ENCODE measurements at places on chromosomes 3 and 15.

GRCh38 chr3:178699810-178700209 lies 163.6 kb downstream of the KCNMB2 start:
- no peak for DNase-seq

- DNase-seq = no peak
These were observed 17.1 kb downstream of the KLF15 start for GRCh38 chr3:126340081-126340511.

- no peak for DNase-seq
These were observed 154.0 kb downstream of the FMN1 start for GRCh38 chr15:33040496-33040895.

GRCh38 chr3:14336749-14337598 lies 65.4 kb upstream of the SLC6A6 start:
- DNase-seq = no peak

DNA sequence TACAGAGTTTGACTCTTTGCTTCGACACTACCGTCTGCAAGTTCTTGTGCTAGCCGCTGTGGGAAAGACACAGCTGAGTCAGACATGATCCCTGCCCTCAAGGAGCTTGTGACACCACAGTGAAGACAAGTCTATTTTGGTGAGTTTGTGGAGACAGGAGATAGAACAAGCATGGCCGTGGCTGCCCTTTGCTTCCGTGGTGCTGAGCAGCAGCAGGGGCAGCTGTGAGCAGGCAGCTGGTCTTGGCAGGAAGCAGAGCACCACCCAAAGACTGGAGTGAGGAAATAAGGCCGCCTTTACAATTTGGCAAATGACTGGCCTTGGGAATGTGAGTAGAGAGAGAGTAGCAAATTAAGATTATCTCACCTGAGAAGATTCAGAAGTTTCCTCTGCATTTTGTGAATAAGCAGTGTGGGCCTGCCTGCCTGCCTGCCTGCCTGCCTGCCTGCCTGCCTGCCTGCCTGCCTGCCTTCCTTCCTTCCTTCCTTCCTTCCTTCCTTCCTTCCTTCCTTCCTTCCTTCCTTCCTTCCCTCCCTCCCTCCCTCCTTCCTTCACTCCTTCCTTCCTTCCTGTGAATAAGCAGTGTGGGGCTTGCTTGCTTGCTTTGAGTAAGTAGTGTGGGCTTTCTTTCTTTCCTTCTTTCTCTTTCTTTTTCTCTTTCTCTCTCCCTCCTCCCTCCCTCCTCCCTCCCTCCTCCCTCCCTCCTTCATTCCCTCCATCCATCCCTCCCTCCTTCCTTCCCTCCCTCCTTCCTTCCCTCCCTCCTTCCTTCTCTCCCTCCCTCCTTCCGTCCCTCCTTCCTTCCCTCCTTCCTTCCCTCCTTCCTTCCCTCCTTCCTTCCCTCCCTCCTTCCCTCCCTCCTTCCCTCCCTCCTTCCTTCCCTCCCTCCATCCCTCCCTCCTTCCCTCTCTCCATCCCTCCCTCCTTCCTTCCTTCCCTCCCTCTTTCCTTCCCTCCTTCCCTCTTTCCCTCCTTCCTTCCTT lies 1.6 kb upstream of the GCNT3 start:
- no peak for DNase-seq

GRCh38 chr3:151468284-151468917 lies 7.5 kb upstream of the IGSF10 start:
- no peak for DNase-seq

DNA sequence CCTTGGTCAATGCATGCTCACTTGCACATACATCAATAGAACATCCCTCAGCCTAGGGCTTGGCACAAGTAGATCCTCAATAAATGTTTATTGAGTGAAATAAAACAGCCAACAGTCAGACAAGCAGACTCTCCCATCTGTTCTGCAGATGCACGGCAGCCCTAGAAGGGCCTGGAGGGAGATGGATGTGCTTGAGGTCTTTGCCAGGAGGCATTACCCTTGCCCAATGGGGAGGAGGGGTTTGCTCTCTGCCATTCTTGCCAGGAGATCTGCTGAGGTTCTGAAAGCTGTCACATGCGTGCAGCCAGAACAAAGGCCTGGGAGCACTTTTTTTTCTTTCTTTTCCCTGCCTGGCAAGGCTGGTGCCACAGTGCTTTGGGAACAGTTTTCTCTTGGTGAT lies 349.3 kb upstream of the THRB start:
- DNase-seq = no peak

DNA sequence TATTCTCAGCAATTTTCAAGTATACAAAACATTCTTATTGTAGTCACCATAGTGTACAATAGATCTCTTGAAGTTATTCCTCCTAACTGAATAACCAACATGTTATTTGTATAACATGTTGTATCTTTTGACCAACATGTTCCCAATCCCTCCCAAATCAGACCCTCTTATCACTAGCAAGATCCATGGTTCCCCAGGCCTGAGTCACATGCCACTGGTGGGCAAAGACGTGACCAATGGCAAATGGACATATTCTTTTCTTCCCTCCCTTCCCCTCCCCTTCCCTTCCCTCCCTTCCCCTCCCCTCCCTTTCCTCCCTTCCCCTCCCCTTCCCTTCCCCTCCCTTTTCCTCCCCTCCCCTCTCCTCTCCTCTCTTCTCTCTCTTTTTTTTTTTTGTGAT lies 45.4 kb downstream of the AMOTL2 start:
- no peak for DNase-seq

DNA sequence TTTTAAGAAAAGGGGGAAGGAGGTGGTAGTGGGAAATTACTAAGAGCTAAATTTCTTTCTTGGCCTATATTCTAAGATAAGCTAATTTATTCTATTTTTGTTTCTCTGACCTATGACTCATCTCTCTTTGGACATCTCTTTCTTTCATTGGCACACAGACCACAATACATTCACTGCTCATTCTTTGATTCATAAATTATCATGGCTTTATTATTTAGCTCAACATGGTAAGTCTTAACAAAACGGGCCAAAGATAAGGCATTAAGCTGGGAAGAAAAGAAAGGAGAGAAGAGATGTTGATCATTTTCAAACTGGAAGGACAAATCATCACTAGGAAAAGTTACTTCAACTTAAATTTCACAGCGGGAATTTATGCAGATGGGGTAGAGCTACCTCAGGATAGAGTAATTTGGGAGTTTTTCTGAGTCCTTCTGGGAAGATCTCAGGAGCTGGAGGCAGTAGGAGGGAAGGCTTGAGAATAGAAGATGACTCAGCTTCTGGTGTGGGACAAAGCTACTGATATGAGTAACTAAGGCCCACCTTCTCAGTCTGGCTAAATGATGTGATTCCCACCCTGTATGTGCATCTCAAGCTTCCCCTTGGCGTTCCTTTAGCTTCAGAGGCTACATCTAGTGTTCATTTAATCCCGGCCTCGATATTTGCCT lies 7.5 kb upstream of the ALCAM start:
- DNase-seq = no peak

GRCh38 chr3:50302095-50303012 lies 1.0 kb downstream of the HYAL1 start:
- DNase-seq = no peak

- no peak for DNase-seq
These were observed 36.8 kb upstream of the NIT2 start for GRCh38 chr3:100297784-100298183.

DNA sequence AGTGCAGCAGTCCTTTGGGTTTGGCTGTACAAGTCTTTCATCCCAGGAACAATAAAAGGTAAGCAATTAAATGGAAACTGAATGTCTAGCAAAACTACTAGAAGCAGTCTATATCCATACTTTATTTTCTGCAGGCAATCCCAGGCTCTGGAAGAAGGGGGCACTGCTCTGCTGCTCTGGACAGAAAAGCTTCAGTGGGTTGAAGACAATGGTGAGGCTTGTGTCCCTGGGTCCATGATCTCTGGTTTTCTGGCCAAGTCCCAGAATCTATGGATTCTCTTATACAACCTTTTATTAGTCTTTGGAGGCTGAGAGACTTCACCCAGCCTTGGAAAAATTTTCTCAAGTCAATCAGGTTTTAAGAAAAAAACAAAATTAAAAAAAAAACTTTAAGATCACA lies 35.6 kb downstream of the SCAP start:
- DNase-seq = no peak

- DNase-seq = no peak
These were observed 19.8 kb downstream of the PRR23E start for GRCh38 chr3:127212711-127213110.

DNA sequence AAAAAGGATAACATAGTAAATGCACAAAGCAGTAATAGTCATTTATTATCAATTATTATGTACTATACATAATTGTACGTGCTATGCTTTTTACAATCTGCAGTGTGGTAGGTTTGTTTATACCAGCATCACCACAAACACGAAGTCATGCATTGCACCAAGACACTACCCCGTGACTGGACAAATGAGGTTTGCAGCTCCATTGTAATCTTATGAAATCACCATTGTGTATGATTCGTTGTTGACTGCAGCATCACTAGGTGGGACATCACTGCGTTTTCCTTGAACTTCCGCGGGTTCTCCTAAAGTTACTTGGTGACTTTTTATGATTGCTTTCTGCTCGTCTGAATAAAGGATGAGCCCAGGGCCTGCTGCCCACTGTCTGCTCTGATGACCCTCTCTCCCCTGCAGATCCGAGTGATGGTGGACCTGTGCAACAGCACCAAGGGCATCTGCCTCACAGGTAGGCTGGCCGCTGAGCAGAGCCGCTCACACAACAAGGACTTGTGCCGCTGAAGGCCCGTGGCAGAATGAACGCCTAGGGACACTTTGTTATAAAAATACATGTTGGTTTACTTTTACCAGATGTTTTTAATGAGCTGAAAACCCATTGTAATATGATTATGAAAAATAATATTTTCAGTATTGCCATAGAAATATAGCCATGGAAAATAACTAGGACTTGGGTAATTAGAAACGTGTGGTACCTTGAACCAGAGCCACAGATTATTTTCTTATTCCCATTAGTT lies 35.8 kb downstream of the GLDN start:
- no peak for DNase-seq

GRCh38 chr3:192063570-192063969 lies 602.6 kb downstream of the PYDC2 start:
- DNase-seq = no peak

DNA sequence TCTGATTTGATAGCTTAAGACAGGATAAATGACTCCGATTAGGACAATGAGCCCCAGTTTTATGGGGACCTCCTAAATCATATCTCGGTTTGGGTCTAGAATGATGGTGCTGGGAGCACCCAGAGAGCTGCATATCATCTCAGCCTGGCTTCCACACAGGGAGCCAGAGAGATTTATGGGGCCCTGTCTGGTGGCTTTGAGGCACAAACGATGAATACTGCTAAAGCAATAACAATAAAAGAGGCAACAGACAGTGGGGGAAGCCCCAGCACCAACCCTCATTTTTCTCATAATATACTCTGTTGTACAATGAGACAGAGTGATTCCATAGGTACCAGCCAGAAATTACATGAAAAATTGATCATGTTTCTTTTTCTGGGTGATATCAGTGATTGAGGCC lies 889.0 kb upstream of the CFAP20DC start:
- no peak for DNase-seq

DNA sequence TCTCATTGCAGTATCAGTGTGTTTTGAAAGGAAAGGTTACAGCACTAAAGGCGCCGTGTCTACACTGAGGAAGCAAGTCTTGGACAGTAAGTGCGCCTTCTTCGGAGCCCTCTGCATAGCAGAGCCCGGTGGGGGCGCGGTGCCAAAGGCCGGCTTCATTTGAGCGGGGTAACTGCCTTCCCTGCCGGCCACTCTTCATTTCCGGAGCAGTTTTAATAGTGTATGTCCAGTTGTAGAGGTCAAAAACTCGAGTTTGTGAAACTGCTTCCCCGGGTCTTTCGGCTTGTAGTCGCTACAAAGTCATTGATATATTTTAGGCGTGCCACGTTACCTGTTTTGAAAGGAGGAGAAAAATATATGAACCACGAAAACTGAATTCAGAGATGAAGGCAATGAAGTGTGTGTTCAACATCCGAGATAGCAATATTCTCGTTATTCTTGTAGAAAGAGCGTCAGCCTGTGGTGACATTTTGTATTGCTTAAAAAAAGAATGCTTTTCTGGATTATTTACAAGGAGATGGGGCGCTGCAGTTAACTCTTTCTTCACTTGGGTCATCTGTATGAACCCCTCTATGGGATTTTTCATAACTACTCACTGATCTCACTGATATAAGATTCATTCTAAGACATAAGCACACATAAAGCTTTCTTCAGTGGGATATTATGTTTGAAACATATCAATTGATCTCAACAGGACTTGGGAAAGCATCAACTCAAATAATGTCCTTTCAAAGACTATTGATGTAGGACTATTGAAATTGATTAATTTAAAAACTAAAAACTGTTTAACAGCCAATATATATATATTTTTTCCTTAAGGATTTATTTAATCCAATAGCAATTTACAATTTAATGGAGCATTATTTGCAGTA lies 3.0 kb downstream of the ALCAM start:
- DNase-seq = no peak

DNA sequence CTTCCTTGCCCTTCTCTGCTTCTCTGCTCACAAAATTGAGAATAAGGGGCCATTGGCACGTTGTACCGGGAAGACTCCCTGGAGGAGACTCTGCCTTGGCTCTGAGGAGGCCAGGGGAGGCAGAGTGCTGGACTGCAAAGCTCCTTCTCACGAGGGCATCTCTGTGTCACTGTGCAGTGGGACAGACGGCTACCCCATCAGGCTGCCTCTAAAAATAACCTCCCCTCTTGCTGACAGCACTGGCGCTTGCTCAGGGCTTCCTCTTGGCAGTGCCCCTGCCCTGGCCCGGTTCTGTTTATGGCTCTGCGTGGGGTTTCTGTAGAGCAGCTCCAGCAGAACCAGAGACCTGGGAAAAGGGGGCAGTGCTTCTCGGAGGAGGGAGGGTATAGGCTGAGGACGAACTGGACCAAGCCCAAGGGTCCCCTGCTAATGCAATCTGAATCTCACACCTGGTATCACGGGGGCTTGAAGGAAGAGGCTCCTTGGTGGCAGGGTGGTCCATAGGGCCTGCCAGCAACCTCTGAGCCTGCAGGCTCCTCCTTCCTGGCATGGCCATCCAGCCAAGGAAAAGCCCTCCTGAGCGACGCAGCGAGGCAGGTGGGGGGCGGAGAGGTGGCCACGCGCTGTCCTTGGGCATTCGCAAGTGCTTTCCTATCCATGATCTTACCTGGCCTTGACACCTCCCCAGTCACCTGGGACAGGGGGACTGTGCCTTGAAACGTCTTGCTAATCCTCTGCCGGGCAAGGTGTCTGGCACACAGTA lies 63.3 kb upstream of the TLE3 start:
- DNase-seq = no peak

DNA sequence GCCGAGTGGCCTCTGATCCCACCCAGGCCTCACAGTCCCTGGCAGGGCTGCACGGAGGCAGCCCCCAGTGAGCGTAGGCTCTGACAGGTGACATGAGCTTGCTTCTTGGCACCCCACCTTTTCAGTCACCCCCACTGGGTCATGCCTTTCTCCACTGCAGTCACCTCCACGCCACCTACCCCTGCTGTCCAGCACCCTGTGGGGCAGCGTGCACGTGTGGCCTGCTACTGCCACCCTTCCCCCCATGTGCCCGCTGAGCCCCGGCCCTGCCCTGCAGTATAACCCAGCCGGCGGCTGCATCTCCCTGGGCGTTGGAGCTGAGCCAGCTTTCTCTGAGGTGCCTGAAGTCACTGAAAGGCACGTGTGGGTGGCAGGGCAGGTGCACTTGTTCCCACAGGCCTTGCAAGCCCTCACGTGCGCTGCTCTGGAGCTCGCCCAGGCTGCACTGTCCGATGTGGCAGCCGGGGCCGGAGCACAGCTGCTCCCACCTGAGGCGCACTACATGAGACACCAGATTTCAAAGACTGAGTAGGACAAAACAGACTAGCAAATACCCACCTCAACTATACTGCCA lies 65.6 kb downstream of the NIPA2 start:
- no peak for DNase-seq

Measured in cortex of kidney (tissue), 1 donor.